Cardiac muscle cell (in vitro differentiated cells and primary cell): ENCODE measurements at places on chromosomes 1 and 21.

DNA sequence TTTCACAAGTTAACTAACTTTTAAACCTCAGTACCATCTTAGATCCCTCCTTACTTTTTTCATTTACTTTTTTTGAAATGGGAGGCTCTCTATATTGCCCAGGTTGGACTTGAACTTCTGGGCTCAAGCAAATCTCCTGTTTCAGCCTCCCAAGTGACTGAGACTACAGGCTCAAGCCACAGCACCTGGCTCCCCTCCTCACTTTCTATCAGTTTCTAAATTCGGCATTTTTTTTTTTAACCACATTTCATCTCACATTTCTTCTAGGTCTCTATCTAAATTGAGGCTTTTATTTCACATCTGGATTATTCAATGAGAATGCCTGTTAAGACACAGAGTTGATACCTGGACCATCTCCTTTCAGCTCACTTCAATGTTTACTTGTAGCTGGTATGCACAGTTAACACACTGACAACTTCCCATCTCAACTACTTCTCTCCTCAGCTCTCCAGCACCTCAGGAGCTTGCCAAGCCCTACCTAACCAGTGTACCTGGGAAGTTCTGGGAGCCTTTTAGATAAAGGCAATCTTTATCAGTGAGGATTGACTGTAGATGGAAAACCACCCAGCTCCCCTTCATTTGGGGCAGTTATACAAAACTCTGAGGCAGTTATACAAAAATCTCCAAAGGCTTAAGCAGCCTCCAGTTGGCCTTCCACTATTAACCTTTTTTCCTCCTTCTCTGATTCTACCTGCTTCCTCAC is 3.4 kb downstream of the USP33 start:
- H3K4me1 ChIP-seq = peaks cover 7% of the 10 kb centered on the region
- H3K27me3 ChIP-seq = no peaks in the 10 kb centered on the region
- no peak overlapping the region for H3K4me3 ChIP-seq
- no peak for DNase-seq
- H3K27ac ChIP-seq = no peak overlapping the region

DNA sequence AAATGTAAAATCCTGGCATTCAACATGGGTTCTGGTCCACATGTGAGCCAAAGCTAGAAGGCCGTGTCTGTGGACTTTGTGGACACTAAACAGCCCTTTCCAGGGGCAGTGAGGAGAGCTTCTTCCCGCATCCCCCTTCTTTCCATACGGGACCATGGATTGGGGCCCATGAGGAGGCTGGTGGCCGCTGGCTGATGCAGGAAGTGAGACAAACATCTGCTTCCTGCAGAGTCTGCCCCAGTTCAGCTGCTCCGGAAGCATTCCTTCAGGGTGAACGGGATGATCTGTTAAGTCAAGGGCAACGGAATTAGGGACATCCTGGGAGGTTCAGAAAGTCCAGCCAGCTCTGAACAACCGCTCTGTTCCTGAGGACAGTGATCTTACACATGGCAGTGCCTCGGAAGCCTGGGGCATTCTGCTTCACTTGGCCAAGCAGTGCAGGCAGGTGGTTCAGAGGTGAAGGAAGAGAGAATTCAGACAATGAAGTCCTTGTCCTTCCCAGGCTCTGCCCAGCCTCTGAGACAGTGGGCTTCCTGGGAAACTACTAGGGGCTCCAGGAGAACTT is 1.5 kb downstream of the CA6 start:
- H3K27ac ChIP-seq = no peak overlapping the region
- no peak overlapping the region for H3K4me3 ChIP-seq
- peaks cover 8% of the 10 kb centered on the region for H3K4me1 ChIP-seq
- no peaks in the 10 kb centered on the region for H3K36me3 ChIP-seq
- no peak for DNase-seq

DNA sequence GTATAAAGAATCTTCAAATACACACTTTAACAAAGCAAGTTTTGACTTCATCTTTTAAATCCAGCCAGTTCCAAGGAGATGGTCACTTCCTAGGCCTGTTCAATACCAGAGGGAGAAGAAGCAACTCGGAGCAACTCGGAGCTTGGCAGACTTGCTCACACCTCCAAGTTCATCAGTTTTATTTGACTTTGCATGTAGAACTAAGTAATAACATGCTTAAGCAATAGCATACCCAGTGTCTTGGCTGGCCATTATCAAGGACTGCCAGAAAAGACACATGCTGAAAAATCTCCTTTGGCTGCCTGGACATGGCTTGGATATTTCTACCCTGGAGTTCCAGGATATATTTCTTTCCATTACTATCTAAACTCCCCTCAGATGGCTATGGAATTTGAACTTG is 52.6 kb downstream of the GNG12 start:
- no peaks in the 10 kb centered on the region for H3K27me3 ChIP-seq
- no peak overlapping the region for H3K4me3 ChIP-seq
- no peak for DNase-seq
- H3K27ac ChIP-seq = no peak overlapping the region
- no peaks in the 10 kb centered on the region for H3K36me3 ChIP-seq

- no peaks in the 10 kb centered on the region for H3K36me3 ChIP-seq
- no peak overlapping the region for H3K4me3 ChIP-seq
Observed at GRCh38 chr1:112722601-112723510, 7.7 kb upstream of the PPM1J start.

DNA sequence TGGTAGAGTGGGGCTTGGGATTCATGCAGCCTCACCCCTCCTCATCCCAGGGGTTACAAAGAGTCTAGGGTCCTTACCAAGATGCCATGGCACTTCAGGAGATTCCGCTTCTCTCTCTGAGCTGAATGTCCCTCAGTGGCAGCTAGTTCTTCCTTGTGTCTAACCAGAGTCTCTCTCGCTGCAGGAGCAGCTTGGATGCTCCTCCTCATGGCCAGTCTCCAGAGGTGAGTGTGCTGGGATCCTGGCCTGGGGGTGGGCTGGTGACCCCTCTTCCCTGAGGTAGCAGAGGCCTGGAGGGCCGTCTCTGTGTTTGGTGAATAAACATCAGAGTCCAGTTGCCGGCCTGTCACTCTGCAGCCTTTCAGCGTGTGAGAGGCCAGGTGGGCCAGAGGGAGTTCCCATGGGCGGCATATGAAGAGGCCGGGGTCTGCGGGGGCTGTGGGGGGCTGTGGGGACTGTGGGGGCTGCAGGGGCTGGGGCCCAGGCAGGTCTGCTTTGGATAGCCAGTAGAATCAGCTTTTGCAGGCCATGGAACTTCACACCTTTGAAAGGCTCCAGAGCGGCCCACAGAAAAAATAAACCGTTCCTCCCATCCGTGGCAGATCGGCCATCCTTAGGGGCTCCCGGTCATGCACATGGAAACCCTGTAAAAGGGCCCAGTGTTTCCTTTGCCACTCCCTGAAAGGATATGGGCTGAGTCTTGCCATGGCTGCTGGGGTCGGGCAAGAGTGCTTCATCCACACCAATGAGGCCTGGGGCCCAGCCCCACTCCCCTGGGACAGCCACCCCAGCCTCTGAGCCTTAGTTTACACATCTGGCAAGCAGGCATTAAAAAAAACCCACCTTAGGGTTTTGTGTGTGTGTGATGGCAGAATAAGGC is 256.4 kb downstream of the FOXD2 start:
- H3K27ac ChIP-seq = no peak overlapping the region
- DNase-seq = no peak
- H3K4me1 ChIP-seq = peaks cover 12% of the 10 kb centered on the region
- no peaks in the 10 kb centered on the region for H3K36me3 ChIP-seq
- H3K27me3 ChIP-seq = no peaks in the 10 kb centered on the region
- no peak overlapping the region for H3K4me3 ChIP-seq

DNA sequence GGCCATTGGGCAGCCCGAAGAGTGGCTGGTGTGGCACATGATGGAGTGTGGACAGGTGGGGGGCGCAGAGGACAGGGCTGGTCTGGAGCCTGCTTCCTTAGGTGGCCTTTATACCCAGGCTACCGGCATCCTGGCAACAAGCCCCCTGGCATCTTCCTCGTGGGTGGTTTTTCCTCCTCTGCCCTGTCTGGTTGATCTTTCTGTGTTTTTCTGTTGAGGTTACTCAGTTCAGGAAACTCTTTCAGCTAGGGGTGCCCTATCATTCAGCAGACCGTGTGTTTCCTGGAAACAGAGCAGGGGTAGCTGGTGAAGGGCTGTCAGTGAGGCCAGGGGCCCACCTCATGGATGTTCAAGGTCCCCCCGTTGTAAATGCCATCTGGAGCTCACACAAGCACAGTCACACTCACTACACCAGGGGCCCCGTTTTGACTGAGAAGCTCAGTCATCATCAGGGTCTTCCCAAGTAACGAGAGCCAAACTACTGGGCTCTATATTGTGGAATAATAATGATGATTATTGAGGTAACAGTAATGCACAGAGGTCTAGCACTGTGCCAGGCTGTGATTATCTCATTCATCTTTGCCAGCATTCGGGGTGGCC is at the start of gene KRTAP12-4:
TSS of gene KRTAP12-4 (minus strand) at position 84 of the 600 bp plus-strand sequence. CDS start at position 39, 45 bp downstream.
- no peaks in the 10 kb centered on the region for H3K36me3 ChIP-seq
- DNase-seq = no peak
- H3K4me3 ChIP-seq = no peak within 1 kb of the TSS
- H3K27ac ChIP-seq = no peak within 1 kb of the TSS
- no peaks in the 10 kb centered on the region for H3K27me3 ChIP-seq

- H3K4me3 ChIP-seq = no peak overlapping the region
- peaks cover 4% of the 10 kb centered on the region for H3K4me1 ChIP-seq
- no peak for DNase-seq
Observed at GRCh38 chr1:168907786-168908348, 178.9 kb upstream of the DPT start.

GRCh38 chr1:46639547-46639946 is 22.9 kb upstream of the MOB3C start:
- peaks cover 24% of the 10 kb centered on the region for H3K36me3 ChIP-seq
- H3K27me3 ChIP-seq = no peaks in the 10 kb centered on the region
- H3K27ac ChIP-seq = no peak overlapping the region
- H3K4me1 ChIP-seq = no peaks in the 10 kb centered on the region

- H3K4me3 ChIP-seq = no peak overlapping the region
- H3K36me3 ChIP-seq = peaks cover 13% of the 10 kb centered on the region
- no peaks in the 10 kb centered on the region for H3K4me1 ChIP-seq
Observed at GRCh38 chr1:186188736-186189135, 186.3 kb downstream of the TPR start.

GRCh38 chr1:204307334-204307883 is 52.3 kb downstream of the PLEKHA6 start:
- peaks cover 17% of the 10 kb centered on the region for H3K4me1 ChIP-seq
- H3K4me3 ChIP-seq = peak overlapping the region; percentile 13
- H3K27me3 ChIP-seq = no peaks in the 10 kb centered on the region
- no peaks in the 10 kb centered on the region for H3K36me3 ChIP-seq

- no peaks in the 10 kb centered on the region for H3K27me3 ChIP-seq
- DNase-seq = no peak
- no peak overlapping the region for H3K27ac ChIP-seq
- no peaks in the 10 kb centered on the region for H3K4me1 ChIP-seq
- no peak overlapping the region for H3K4me3 ChIP-seq
- no peaks in the 10 kb centered on the region for H3K36me3 ChIP-seq
Observed at GRCh38 chr1:92755541-92756461, 29.1 kb downstream of the EVI5 start.

- H3K4me3 ChIP-seq = no peak overlapping the region
- H3K27ac ChIP-seq = peak overlapping the region; percentile 7
- H3K36me3 ChIP-seq = no peaks in the 10 kb centered on the region
- peak; percentile 31 for DNase-seq
- no peaks in the 10 kb centered on the region for H3K27me3 ChIP-seq
- H3K4me1 ChIP-seq = peaks cover 11% of the 10 kb centered on the region
Observed at GRCh38 chr1:224502459-224503160, 68.0 kb upstream of the WDR26 start.

- no peaks in the 10 kb centered on the region for H3K27me3 ChIP-seq
- peaks cover 47% of the 10 kb centered on the region for H3K4me1 ChIP-seq
- peak overlapping the region; percentile 91 for H3K27ac ChIP-seq
- H3K4me3 ChIP-seq = no peak overlapping the region
- DNase-seq = peak; percentile 87
Observed at GRCh38 chr1:164858096-164858632, 299.2 kb downstream of the PBX1 start.

DNA sequence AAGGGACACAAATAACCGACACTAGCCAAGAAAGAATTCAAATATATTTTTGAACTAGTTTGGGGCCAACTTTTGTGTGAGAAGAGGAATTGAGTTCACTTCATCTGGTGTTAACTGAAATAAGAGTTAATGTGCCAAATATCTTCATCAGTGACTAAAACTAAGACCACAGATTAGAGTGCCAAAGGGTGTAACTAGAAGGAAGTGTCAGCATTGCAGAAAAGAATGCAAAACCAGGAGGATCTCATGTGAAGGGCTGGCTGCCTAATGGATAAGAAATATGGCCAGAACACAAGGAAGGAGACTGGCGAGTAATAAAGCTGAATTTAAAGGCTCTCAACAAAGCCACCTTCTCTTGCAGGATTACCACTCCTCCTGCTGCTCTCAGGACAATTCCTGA is 61.8 kb upstream of the LRRC8D start:
- peaks cover 6% of the 10 kb centered on the region for H3K27me3 ChIP-seq
- H3K4me1 ChIP-seq = peaks cover 6% of the 10 kb centered on the region
- peak; percentile 60 for DNase-seq

DNA sequence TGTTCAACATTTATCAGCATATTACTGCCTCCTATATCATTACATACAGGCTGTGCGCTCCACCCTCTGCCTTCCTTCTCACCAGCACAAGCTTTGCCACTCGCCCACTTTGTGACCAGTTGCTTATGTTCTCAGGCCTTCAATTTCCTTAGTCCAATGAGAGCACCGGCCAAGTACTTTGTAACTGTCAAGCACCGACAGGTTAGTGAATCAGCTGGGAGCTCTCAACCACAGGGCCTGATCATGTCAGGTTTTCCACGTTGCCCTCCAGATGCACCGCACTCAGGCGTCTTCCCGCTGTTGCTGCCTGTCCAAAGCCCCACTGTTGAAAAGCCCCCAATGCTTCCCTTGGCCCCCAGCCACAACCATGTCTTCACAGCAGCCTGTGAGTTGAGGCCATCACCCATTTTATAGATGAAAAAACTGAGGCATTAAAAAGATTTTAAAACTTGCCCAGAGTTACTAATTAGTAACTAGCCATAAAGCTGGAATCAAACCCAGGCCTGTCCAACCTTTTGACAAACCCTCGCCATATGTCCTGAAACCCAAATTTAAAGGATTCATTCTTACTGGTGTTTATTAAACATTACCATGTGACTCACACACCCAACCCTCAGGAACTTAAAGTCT is 3.4 kb upstream of the KCNN3 start:
- H3K4me1 ChIP-seq = no peaks in the 10 kb centered on the region
- peaks cover 10% of the 10 kb centered on the region for H3K27me3 ChIP-seq
- no peaks in the 10 kb centered on the region for H3K36me3 ChIP-seq
- DNase-seq = no peak
- no peak overlapping the region for H3K27ac ChIP-seq

- H3K27me3 ChIP-seq = no peaks in the 10 kb centered on the region
- peaks cover 45% of the 10 kb centered on the region for H3K36me3 ChIP-seq
- peak overlapping the region; percentile 60 for H3K27ac ChIP-seq
- no peaks in the 10 kb centered on the region for H3K4me1 ChIP-seq
Observed at GRCh38 chr1:150619576-150620509, 9.6 kb downstream of the ENSA start.

DNA sequence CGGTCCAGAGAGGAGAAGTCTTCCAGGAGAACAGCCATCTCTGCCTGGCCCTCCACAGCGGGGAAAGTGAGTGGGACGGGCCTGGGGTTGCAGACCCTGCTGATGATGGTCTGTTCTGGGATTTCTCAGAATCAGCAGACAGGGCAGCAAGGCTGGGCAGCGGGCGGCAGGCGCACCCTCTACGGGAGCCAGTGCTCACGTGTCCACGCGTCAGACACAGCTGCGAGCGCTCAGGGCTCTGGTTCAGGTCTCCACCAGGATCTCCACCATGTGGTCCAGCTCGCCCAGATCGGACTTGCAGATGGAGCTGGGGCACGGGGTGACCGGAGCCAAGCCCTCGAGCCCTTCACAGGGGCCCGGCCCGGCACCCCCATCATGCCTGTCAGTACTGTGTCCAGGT is 5.5 kb downstream of the CLCA4 start:
- no peak for DNase-seq
- no peak overlapping the region for H3K27ac ChIP-seq
- H3K27me3 ChIP-seq = no peaks in the 10 kb centered on the region
- no peaks in the 10 kb centered on the region for H3K4me1 ChIP-seq
